Activated CD8-positive, alpha-beta T cell treated with anti-CD3 and anti-CD28 coated beads, Interleukin-2, amount 10 ng/mL, durations not matched to agents 7 days and 5 days (primary cell): ENCODE measurements at places on chromosomes 3 and 15.
A peak's percentile ranks its signal among the peaks of the same experiment; 100 is the strongest.

GRCh38 chr3:64728428-64728827 lies 40.6 kb upstream of the ADAMTS9 start:
- DNase-seq = no peak

DNA sequence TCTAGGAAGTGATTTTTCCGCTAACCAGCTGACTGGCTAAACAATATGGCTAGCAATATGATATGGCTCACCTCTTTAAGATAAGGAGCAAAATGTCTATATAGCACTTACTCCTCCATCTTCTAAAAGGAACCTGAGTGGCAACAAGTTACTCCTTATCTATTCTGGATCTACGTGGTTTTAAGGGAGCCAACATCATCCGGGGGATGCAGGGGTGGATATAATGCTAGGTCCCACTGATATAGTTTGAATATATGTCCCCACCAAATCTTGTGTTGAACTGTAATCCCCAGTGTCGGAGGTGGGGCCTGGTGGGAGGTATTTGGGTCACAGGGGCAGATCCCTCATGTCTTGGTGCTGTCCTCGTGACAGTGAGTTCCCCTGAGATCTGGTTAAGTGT lies 500.7 kb downstream of the FOXP1 start:
- no peak for DNase-seq

DNA sequence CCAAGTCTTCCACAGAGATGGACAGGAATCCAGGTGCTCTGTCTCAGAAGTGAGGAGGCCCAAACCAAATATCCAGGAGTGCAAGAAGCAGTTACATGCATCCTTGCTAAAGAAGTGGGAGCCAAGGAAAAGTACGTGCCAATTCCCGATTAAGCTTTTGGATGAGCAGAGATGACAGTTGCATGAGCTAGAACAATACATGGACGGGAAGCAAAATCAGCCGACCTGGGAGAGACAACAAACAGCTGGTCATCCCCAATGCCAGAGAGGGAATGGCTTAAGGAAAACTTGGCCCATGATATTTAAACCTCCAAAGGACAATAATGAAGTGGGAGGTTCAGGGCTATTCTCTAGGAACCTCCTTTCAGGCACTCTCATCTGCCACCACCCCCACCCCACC lies 86.0 kb upstream of the ABHD17C start:
- DNase-seq = no peak

DNA sequence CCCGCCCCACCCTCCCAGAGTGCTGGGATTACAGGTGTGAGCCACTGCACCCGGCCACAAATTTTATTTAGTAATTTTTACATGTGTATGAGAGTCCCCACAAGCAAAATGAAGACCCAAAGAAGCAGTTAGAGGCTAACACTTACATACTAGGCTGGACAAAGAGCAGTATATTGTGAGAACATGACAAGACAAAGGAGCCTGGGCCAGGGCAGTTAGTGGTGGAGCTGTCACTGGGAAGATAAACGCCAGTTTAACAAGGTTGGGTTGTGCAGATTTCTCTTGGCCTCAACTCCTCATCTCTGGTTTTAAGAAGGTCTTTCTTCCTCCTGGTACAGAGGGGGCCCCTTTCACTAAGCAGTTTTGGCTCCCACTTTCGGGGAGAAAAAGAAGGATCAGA lies 19.9 kb upstream of the FAM174B start:
- DNase-seq = no peak

GRCh38 chr15:75045332-75046015 lies 22.1 kb downstream of the PPCDC start:
- no peak for DNase-seq

DNA sequence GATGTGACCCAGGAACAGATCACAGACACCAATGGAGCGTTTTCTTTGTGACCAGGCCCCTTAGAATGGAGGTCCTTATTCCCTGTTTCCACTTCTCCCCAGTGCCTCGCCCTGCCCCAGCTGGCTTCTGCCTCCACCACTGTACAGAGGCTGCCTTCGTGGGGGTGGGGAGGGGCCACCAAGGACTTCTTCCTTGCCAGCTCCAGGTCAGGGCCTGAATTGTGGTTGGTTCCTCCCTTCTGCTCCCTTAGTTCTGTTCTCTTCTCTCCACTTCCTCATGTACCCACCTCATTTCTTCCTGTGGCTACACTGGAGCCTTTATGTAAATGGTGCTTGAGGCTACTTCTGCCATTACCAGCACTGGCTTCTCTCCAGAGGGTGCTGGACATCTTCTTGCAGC lies 16.4 kb downstream of the TGM4 start:
- DNase-seq = no peak

GRCh38 chr3:157045238-157045850 lies 114.6 kb downstream of the CCNL1 start:
- no peak for DNase-seq

- no peak for DNase-seq
These were observed 643.2 kb downstream of the OTOL1 start for GRCh38 chr3:162139841-162140240.

DNA sequence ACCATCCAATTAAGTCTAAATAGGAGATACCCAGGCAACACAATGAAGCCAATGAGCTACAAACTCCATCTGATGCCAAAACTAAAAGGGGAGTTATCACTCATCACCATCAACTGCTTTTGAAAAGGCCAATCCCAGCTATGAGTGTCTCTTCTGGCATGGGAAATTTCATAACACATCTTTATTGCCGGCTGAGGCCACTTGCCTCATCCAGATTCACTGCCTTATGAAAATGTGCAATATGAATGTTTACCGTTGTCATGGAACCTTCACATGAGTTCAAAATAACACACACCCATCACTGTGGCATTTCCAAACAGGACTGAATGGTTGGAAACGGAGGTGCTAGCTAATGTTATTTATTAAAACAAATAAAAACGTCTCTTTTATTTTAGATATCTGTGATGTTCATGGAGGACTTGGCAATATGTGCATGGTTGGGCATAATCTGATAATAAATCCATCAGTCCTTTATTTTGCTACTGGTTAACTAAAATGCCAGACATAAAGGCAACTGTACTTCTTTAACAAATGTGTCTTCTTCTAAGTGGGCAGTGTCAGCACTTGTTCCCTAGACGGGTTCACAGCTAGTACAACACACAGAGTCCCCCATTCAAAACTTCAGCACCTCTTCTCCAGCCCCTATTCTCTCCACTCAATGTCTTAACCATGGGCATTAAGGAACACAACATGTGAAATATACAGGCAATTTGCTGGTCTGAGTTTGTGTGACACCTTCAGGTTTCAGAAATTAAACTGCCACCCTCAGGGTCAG lies 143.9 kb downstream of the MAGI1 start:
- no peak for DNase-seq

DNA sequence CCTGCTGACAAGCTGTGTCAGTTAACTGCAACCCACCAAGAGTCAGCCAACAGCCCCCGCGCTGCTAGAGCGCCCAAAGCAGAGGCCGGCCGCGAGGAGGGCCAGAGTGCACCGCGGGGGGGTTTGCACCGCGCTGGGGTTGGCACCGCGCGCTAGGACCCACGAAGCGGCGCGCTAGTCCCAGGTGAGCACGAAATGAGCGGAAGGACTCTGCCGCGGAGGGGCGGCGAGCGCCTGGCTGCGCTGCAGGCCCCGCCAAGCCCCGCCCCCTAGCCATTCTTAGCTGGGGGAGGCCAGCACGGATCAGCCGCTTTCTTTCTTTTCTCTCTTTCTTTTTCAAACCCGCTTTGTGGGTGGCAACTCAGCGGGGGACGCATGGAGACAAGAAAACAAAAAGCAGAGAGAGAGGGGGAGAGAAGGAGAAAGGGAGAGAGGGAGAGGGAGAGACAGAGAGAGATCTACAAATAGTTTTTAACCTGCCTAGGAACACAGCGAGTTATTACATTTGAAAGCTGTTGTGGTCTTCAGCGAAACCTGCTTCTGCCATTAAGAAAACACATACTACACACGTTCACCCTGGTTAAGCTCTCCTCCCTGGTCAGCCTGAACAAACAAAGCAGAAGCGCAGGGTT lies 6.9 kb upstream of the FOXB1 start:
- DNase-seq = peak; percentile 85

DNA sequence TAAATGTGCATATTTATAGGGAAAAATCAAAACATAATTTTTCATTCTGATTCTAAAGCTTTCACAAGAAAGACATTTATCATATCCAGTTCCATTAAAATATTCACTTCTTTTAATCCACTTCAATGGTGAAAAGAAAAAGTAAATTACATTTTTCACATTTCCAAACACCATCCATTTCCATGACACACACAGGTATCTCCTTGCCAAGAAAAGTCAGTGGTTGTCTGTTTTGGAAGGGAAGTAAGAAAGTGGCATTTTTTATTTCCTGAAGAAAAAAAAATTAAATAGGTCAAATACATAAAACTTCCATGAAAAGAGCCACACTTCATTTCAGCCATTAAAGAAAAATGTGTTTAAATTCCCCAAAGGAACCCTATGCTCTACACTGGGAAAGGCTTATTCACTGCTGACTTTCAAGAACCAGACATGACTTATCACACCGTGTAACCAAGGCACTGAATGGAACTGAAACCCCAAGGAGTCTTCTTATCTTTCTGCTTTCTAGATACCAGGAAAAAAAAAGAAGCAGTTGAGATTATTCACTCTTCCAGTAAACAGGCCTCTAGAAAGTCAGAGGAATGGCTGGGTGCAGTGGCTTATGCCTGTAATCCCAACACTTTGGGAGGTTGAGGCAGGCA lies 44.5 kb downstream of the OSBPL10 start:
- DNase-seq = no peak

GRCh38 chr15:60793656-60794055 lies 314.7 kb upstream of the ICE2 start:
- DNase-seq = no peak

- DNase-seq = no peak
These were observed 9.2 kb downstream of the LZTFL1 start for GRCh38 chr3:45832699-45833098.

DNA sequence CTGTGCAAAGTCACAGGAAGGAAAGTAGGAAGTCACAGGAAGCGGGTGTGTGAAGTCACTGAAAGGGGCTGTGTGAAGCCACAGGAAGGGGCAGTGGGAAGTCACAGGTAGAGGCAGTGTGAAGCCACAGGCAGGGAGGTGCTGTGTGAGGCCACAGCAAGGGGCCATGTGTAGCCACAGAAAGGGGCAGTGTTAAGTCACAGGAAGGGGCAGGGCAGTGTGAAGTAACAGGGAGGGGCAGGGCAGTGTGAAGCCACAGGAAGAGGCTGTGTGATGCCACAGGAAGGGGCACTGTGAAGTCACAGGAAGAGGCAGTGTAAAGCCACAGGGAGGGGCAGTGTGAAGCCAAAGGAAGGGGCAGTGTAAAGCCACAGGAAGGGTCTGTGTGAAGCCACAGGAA lies 36.5 kb downstream of the GASK1A start:
- no peak for DNase-seq

GRCh38 chr15:64782751-64783150 lies 7.4 kb upstream of the RBPMS2 start:
- DNase-seq = no peak

- no peak for DNase-seq
These were observed 85.3 kb downstream of the ASB7 start for GRCh38 chr15:100687582-100688141.

DNA sequence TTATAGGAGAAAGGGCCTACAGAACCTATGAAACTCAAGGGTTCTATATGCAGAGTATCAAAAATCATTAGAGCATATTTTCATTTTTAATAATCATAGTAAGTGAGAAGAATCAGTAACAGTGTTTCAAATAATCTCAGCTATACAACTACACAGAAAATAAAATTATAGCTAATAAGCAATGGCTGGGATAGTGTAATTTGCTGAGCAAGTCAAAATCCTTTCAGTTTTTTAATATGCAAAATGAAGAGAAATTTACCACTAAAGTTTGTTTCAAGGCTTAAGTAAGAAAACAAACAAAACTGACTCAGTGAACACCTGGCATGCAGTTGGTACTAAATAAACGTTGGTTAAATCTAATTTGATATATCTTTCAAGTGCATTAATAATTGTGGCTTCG lies 66.2 kb downstream of the EFL1 start:
- no peak for DNase-seq

- no peak for DNase-seq
These were observed 215.8 kb upstream of the CNTN6 start for GRCh38 chr3:877001-877400.

DNA sequence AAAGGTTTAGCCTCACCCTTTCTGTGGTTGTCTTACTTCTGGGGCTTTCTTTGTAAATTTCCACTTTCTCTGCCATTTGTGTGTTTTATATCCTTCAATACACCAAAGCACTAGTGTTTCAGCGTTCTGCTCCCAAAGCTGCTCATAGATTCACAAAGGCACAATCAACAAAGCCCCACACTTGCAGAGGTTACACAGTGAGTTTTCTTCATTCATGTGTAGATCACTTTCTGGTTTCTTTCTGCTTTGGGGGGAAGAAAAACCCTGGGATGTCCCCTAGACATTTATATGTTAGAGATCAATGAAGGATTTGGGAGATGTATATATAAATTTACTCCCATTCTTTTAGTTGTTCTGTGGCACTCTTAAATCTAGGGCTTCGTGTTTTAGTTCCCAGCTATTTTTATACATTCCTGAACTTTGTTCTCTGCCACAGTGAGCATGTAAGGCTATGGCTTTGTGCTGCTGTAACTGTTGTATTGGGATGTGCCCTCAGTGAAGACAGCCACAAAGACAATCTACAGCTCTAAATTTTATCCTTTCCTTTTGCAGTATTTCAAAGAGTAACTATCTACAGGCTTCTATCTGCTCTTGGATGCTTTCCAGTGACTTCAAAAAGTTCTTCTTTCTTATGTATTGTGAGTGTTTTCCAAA lies 636.5 kb downstream of the ZBBX start:
- DNase-seq = no peak
